ENCODE measurements at places on chromosomes 3 and 15.

DNA sequence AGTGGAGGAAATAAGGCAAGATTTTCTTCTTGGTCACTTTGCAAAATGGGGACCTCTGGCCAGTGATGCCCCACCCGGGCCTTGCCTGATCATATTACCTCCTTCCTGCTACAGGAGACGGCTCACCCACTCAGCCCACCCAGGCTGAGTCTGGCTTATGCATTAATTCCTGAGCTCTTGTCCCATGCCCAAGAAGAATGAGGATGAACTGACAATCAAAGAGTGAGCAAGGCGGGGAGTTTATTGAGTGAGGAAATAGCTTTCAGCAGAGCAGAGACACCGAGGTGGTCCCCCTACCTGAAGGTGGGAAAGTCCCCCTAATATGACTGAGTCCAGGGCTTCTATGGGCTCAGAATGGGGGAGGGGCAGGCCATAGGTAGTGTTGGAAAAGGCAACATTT is 107.5 kb downstream of the EOMES start:
- no peak for DNase-seq

GRCh38 chr3:181919375-181919774 is 207.7 kb downstream of the SOX2 start:
- no peak for DNase-seq

GRCh38 chr3:38588995-38589937 is 60.2 kb downstream of the SCN5A start:
- no peak for DNase-seq

DNA sequence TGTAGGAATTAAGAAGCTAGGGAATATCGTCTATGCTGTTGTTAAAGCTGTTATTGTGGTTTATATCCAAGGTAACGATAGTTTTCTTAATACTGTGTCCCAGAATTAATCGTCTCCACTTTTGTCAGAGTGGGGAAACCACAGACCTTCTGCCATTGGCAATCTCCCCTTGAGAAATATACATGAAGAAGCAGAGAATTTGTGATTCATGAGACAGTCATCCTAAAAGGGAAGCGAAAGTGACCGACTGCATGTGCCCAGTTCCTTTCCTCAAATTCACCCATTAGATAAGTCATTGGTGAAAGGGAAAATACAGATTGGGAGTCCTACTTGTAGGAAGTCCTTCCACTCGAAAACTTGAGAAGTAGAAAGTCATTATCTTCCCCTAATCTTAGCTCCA is 26.6 kb downstream of the DIPK2A start:
- DNase-seq = no peak

DNA sequence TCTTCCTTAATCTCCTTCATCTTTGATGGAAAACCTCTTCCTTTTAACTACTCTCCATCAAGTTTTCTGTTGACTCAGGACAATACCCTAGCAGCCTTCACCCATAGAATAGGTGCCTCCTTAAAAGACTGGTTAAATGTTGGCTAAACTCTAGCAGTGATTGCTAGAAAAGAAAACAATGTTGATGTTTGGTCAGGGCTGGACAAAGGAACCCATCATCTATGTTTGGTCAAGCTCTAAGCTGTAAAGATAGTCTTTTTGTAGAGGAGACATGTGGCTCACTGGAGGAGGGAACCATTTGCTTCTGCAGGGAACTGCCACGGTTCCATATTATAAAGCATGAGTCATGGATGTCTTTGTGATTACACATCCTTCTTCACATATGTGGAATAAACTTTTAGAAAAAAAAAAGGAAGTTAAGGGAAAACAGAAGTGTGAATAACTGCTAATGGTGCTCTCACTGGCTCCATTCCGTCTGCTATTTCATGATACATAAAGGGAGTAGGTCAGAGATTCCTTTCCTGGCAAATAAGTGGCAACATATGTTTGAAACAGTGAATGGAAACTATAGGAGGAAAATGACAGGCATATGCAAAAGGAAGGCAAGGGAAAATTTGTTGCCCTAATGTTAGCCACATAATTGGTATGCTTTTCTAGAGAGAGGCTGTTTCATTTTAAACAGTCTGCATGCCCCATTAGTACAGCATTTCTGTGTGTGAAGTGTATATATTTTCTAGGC is 78.2 kb downstream of the CMSS1 start:
- no peak for DNase-seq

- DNase-seq = no peak
These were observed 85.7 kb downstream of the SOX2 start for GRCh38 chr3:181797431-181797830.

DNA sequence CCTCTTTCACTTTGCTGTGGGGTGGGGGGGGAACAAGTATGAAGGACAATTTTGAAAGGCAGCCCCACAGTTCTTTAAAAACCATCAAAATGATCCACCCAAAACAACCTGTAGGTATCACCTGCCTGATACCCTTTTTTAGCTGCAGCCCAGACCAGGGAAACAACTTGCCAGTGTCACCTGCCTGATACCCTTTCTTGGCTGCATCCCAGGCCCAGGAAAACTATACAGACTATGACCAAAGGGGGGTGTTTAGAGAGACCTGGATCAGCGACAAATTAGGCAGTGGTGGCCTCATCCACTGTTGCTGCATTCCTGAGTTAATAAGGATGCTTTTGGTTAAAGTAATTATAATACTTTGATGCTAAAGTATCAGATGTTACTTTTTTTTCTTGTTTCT is 122.0 kb downstream of the VPS13C start:
- DNase-seq = no peak

- no peak for DNase-seq
These were observed 563 bp downstream of the ARL6IP5 start for GRCh38 chr3:69085168-69085832.

DNA sequence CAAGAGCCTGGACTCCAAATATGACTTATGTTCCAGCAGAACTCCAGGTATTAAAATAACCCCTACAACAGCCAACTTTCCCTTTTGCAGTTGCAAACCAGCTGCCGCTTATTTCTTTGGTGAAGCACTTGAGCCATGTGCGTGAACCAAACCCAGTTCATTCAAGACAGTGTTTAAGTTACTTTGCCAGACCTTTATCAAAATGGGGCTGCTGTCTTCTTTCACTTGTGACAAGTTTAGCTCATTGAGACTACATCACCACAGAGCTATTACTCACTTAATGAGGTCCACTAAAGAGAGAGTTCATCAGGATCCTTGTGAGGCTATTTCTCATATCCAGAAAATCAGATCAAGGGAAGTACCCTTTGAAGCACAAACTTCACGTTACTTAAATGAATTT is 2.4 kb upstream of the XRN1 start:
- DNase-seq = no peak

Data from NCI-H1092 (cell line).